ENCODE measurements at places on chromosomes 16 and 17. TPM values are rescaled to one million over a fixed set of nuclear protein-coding genes. Genes with fewer than 3 reads are reported as not detected.
A peak's percentile ranks its signal among the peaks of the same experiment; 100 is the strongest.

The IGSF6 gene
- 2.7 TPM for polyA plus RNA-seq

DNA sequence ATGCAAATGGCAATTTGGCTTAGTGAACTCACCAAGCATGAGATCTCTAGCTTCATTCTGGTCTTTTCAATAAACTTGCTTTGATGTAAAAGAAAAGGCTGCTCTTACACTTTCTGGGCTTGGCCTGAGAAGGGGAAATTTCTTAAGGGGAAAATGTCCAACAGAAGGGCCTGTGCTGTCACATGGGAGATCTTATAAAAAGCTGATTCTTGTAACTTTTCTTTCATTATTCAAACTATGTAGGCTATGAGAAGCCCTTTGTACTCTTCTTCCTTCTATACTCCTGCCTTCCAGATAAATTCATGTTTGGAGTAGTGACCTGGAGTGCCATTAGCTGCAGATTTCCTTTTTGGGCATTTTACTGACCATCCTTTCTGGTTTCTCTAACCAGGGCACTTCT, 16.9 kb downstream of the LIMD2 start:
- no peak for DNase-seq

DNA sequence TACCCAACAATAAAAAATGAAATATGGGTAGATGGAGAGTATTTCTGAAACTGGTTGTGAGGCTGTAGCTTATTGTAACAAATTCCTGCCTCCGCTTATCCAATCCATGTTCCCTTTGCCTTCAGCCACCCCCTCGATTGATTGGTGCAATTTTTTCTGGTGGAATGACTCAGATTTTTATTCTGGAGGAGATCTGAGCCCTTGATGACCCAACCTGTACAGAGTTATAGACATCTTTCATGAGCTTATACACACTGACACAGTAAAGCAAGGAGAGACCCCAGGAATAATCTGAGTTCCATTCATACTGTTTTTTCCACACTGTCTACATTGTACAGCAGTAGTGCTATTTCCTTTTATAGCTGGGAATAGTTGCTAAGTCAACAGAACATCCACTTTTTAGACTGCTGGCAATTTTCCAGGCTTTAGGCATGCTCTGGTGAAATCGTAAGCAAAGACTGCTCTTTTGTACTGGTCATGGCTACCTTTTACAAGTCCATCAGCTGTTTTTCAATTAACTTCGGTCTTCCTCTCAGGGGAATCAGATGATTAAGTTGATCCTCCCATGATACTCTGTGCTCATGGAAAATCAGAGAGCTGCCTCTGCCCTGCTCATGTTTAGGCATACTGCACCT, 30.1 kb downstream of the CCL4 start:
- DNase-seq, result peak; percentile 49

DNA sequence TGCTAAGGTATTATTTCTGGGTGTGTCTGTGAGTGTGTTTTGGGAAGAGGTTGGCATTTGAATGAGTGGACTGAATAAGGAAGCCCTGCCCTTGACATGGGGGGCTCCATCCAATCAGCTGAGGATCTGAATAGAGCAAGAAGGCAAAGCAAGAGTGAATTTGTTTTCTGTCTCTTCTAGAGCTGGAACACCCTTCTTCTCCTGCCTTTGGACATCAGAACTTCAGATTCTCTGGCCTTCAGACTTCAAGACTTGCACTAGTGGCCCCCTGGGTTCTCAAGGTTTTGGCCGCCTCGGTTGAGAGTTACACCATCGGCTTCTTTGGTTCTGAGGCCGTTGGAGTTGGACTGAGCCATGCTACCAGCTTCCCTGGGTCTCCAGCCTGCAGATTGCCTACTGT, 448.6 kb downstream of the SHISA9 start:
- no peak for DNase-seq

DNA sequence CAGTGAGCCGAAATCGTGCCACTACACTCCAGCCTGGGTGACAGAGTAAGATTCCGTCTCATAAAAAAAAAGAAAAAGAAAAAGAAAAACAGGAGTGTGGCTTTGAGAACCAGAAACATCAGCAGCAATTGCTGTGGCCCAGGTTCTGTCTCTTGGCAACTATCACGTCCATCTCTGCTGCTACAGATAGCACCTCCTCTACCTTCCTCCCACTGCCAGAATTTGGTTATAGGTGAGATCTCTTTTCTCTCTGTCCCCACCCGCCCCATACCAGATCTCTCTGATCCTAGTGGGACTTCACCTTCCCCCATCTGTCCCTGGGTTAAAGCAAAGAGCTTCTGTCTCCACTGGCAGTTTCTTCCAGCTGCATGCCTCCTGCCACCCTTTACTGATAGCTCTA, 3.1 kb downstream of the TLCD2 start:
- DNase-seq, result no peak

- DNase-seq, result no peak
Measured at GRCh38 chr17:33602981-33603380, 309.9 kb upstream of the ASIC2 start.

GRCh38 chr17:58320163-58320558, 8.4 kb downstream of the TSPOAP1 start:
- DNase-seq, result no peak
